NCI-H187 (cell line): ENCODE measurements at places on chromosomes 2 and 18.

DNA sequence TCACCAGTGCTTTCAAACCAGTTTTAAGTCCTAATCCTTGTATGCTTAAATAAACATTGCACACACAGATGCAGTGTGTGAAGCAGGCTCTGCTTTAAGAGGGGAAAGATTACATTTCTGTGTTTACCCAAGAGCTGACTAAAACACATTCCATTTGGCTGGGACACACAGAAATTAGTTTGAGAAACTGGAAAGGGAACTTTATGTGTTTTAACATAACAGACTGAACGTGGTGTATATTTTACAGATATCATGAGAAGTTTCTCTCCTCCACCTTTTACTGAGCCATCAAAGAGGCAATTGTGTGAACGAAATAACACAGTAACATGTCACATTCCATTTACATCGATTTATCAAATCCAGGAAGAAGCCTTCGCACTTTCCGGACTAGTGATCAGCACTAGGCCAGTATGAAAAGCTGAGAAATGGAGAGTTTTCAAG is 121.8 kb downstream of the MAIP1 start:
- DNase-seq, result no peak

DNA sequence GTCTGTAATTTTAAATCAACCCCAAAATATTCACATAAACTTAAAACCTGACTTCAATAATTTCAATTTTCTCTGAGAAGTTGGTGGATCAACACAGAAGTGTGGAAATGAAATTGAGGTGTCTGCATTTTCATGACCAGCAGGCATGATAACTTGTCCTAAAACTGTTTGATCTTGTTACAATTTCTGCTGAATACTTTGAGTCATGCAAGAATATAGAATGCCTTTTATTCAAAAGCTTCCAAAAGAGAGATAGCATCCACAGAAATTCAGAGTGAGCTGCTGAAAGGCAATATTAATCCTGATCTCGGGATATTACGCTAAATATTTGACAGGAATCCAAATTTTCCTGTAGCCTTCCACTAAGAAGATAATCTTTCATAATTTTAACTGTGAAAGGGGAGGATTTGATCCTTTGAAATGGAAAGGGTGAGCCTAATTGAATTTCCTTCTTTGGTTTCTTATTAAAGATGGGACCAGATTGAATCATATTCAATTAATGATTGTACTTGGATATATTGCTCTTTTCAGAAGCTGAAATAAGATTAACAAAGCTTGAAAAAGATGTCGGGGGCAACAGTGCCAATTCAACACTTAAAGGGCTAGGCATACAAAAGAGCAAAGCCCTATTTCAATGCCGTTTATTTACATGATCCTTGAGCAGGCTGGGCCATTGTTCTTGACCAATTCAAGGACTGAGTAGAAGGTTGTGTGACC is 129.3 kb downstream of the NCKAP5 start:
- no peak for DNase-seq

- no peak for DNase-seq
These were observed 188.1 kb downstream of the ARL4C start for GRCh38 chr2:234308813-234309195.

DNA sequence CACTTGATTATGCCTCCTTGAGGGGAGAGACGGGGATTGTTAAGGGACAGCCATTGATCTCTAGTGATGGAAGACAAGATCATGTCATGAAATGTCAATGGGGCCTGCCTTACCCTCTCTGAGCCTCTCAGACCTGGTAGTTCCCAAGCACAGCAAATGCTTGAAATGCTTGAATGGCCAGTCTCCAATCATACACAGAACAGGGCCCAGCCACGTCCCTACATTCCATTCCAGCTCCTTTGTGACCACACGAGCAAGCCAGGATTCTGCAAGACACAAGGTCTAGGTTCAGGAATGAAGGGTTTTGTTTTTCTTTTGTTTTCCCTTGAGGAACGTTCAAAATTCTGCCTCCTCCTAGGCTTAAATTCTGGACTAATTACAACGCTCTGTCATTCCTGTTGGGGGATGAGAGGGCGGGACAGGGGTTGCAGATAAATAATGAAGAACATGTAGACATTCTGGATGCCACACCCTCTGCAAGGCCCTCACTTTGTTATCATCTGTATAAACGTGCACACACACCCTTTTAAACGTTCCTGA is 98.1 kb upstream of the YPEL5 start:
- no peak for DNase-seq

GRCh38 chr2:11569636-11570035 is 35.8 kb downstream of the GREB1 start:
- no peak for DNase-seq

GRCh38 chr2:102707796-102708695 is 53.8 kb upstream of the TMEM182 start:
- DNase-seq, result no peak

- no peak for DNase-seq
These were observed 764.6 kb upstream of the PKDCC start for GRCh38 chr2:41283079-41283775.

- DNase-seq, result no peak
These were observed 70.9 kb upstream of the HS6ST1 start for GRCh38 chr2:128389388-128390086.

- DNase-seq, result no peak
These were observed 45.0 kb downstream of the EIF5B start for GRCh38 chr2:99382143-99382542.

GRCh38 chr2:42788-43187 is 3.5 kb downstream of the FAM110C start:
- DNase-seq, result no peak

GRCh38 chr2:101793277-101793969 is 95.9 kb downstream of the MAP4K4 start:
- DNase-seq, result no peak

- no peak for DNase-seq
These were observed 75.1 kb downstream of the AGPS start for GRCh38 chr2:177467646-177468045.

- DNase-seq, result no peak
These were observed 30.4 kb downstream of the LBH start for GRCh38 chr2:30261695-30262211.

DNA sequence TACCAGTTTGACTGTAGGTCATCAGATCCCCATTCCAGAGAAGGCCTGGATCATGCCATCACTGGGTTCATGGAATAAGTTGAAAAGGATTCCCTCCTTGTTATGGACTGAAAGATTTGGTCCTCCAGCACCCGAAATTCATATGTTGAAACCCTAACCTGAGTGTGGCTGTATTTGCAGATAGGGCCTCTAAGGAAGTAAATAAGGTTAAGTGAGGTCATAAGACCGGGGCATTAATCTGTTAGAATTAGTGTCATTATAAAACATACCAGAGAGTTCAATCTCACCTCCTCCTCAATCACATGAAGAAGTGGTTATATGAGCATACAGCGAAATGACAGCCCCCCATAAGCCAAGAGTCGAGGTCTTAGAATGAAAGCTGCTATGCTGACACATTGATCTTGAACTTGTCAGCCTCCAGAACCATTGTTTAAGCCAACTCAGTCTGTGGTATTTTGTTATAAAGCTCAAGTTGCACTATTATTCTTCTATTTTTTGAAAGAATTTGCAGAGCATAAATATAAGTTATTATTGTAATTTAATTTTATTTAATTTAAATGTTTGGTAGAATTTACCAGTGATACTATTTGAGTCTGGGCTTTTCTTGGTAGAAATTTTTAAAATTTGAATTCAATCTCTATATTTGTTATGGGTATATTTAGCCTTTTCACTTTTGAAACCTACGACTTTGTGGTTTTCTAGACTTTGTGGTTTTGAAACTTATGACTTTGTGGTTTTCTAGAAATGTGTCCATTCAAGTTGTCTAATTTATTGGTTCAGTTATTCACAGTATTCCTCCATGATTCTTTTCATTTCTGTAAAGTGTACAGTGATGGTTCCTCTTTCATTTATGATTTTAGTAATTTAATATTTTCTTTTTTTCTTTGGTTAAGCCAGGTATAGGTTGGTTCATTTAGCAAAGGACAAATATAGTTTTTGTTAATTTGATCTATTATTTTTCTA is 1206.7 kb upstream of the CDH2 start:
- DNase-seq, result no peak

GRCh38 chr18:47587587-47587986 is 336.1 kb upstream of the SKOR2 start:
- DNase-seq, result no peak

DNA sequence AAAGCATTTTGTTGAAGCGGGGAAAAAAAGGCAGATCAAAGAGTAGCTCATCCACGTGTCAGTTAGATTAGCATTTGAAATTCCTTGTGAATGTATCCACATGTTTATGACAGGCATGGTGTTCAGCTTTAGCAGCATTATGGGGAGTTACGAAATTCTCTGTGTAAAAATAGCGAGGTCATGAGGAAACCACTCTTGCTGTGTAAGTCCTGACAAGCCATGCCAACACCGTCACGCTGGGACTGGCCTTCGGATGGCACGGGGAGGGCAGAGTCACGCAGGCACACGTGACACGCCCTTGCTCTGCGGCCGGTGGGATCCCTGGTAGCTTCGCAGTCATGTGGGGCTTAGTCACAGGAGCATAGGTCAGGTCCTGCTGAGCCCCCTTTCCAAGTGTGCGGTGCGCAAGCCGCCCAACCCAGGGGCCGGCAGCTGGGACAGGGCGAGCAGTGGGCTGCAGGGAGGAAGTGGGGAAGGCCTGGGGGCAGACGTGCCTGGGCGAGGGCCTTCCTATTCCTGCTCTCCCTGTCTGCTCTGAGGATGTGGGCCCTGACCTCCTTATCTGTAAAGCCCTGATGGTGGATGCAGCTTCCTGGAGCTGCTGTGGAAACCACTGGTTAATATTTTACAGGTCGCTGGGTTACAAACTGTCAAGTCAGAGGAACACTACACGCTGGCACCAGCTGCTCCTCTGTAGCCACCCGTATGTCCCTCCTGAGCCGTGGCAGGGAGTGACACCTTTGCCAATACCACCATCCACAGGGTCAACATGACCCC is 18.0 kb downstream of the MBP start:
- DNase-seq, result no peak

DNA sequence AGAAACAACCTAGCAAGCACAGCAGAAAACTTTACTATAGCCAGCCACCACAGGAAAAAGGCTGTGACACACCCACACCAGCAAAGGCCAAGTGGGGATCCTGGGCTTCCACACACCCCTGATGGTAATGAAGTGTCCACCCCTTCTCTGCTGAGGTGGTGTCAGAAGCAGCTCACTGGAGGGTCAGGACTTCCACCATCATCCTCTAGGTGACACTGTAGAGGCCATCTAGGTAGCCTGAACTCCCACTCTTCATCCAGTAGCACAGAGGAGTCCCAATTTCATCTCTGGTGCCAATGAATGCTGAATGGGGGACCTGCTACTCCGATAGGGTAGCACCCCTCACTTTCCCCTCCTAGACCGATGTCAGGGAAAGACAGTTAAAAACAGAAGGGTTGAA is 1544.4 kb downstream of the LRP1B start:
- no peak for DNase-seq

DNA sequence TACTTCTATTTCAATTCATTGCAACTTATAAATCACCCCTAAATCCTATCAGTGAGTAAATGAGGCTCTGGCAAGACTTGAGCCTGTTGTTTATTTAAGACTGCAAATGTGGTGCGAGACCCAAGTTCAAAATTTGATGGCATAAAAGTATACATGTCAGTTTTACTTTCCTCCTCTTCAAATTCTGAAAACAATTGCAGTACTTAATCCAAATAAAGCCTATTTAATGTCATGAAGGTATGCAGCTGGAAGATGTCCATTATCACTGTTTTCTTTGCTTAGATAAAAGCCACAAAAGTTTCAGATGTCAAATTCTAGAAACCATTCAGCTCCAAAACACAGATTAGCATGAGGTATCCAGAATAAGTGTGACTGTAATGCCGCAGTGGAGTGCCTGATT is 3.3 kb downstream of the APCDD1 start:
- no peak for DNase-seq

GRCh38 chr2:45128580-45128997 is 119.3 kb upstream of the SIX2 start:
- DNase-seq, result no peak

DNA sequence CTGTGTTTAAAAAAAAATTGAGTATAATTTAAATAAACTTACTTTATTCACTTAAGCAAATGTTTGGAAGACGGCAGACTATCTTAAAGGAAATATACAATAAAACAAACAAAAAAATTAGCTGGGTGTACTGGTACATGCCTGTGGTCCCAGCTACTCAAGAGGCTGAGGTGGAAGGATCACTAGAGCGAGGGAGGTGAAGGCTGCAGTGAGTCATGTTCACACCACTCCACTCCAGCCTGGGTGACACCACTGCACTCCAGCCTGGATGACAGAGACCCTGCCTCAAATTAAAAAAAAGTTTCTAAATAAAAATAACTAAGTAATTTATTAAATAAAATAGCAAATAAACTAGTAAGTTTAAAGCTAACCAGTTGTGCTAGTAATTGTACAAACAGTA is 7.5 kb downstream of the PUM2 start:
- no peak for DNase-seq

GRCh38 chr18:24530630-24531111 is 70.2 kb downstream of the HRH4 start:
- DNase-seq, result no peak

- DNase-seq, result no peak
These were observed 95.3 kb downstream of the TMEM247 start for GRCh38 chr2:46574457-46575355.

DNA sequence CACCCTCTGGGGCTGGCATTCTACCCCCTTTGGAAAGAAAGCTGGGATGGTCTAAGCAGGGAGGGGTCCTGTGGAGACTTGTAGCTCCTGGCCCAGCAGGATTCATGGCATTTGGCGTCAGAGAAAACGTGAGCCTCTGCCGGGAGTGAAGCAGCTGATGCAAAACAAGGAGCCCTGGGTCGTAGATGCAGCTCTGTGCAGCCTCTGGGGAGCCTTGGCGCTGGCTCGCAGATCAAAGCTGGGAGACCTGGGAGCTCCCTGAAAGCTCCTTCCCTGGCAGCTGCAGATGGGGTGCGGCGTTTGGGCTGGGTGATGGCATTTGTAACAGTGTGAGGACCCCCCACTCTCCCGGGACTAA is 148.3 kb downstream of the KLHL29 start:
- DNase-seq, result no peak

DNA sequence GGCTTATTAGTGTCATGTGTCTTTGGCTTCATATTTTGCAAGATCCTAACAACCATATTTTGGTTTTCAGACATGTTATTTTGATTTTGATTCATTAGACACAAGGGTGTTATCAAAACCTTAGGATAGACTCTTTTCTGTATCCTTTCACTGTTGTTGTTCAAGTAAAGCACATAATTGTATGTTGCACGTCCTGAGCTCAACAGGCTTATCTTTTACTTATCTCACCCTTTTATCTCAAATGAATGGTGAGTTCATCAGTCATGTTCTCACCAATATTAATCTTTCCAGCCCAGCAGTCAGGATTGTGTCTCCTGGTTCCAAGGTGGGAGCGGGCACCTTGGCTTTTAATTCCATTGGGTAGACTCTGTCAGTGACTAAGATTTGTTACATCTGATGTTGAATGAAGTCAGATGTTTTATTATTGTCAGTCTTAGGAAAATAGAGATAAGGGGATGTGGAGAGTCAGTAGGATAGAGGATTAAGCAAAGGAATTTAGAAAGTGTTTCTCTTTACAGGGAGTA is 11.9 kb downstream of the GPN1 start:
- no peak for DNase-seq
